LHCN-M2 (cell line): ENCODE measurements at places on chromosomes 3 and 15. TPM values are rescaled to one million over a fixed set of nuclear protein-coding genes. Genes with fewer than 3 reads are reported as not detected.

DNA sequence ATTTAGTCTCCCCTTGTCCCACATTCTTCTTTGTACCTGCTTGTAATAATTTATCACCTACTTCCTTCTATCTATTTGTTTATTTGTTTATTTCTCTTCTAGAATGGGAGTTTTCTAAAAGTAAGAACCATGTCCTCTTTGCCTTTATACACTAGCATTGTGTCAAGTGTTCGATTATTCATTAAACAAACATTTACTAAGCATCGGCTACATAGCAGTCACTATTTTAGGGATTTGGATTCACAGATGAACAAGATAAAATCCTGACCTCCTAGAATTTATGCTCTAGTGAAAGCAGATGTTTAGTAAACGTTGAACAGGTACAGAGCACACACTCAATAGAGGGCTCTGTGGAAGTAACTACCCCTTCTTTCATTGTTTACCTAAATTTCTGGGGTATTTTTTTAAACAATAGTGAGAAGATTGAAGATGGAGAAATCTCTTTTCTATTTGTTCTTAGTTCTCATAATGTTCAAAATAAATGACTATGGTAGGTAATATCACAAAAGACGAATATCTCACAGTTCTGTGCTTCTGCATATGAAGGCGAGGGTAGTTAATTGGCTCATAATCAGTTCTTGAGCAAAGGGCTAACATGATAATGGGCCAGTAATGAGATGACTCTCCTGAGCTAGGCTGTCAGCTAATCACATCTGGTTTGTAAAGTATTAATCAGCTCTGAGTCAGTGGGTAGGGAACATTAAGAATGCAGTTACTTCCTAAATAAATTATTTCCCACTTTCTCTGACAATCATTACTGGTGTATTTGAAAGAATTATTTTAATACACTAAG lies 111.9 kb downstream of the SLC9A9 start:
- DNase-seq = peak; percentile 43

DNA sequence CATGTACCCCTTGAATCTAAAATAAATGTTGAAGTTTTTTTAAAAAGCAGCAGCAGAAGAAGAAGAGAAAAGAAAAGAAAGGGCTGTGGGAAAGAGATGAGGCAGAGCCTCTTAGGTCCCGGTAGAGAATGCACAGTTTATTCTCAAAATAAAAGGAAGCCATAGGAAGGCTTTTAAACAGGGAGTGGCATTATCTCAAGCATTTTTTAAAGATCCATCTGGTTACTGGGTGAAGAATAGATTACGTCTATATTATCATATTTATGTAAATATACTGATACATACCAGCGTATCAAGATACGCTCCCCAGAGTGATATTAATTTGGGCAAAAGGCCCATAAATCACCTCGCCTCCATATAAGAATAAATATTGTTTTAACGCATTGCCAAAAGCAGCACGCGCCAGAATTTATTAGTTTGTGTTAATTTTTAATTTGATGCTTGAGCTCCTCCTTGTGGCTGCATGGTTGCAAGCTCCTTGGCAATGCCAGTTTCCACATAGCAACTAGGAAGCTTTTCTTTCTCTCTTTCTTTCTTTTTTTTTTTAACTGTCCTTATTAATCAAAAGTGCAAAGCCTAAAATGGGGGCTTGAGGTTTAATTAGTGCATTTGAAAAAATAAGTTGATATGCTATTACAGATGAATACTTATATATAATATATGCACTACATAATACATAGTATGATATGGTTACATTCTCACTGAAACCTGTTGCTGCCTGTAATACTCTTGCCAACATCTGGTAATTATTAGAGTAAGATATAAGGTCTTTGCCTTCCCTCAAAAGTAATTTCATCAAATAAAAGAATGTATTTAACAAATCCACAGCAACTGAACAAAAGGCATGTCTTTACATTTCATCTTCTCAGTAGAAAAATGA lies 242.8 kb upstream of the UBE2E2 start:
- peak; percentile 32 for DNase-seq

The PLS1 gene
- total RNA-seq = 0.45 and 1.1 TPM in 2 replicates

The GPR149 gene
- total RNA-seq = not detected in 2 replicates

DNA sequence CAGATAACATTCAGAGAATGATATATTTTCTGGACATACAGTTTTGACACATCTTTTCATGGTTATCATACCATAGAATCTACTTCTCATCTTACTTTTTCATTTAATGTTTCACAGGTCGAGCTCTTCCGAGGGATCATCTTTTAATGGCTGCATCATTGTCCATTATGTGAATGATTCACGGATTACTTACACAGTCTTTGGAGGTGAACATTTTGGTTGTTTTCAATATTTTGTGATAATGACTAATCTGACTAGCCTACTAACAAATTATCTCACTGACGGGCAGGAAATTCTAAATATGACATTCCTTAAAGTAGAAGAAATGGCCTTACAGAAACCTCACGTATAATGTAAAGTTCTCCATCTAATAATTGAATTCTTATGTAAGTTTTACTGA lies 209.1 kb upstream of the STRIT1 start:
- DNase-seq = no peak

DNA sequence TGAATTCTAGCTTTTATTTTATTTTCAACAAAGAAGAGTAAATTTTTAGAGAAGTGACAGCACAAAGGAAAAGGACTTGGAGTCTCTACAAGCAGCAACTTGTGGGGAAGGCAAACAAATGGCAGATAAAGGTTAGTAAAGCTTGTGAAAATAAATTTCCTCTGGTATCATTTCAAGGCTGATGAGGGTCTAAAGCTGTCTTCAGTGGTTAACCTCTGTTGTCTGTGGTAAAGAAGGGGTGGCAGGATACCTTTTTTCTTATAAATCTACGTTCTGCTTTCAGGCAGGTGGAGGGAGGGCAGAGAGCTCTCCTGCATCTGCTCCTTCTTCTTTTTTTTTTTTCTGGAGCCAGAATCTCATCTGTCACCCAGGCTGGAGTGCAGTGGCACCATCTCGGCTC lies 50.5 kb downstream of the NMD3 start:
- DNase-seq = no peak

- no peak for DNase-seq
Measured at GRCh38 chr3:161239700-161240099, 18.6 kb downstream of the NMD3 start.

GRCh38 chr3:66021731-66022131 lies 17.0 kb downstream of the MAGI1 start:
- DNase-seq = peak; percentile 66

The HACD2 gene
- total RNA-seq = 20.5 and 23.7 TPM in 2 replicates

DNA sequence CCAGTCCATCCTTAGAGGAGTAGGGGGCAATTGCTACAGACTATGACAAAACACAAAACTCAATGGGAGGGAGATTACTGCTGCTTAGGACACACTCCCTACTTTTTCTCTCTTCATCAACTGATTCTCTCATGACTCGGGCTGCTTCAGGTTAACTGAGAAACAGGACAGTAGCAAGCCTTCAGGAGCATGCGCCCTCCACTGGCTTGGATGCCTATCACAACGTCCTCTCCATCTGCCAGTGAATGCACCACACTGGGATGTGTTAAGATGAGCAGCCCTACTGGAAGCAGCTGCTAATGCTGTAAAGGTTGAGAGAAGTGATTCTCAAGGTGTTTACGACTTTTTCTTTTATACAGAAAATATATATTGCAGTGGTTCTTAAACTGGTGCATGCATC lies 542.3 kb downstream of the EDEM1 start:
- DNase-seq = no peak

The TRIM69 gene
- 12.0 and 15.7 TPM in 2 replicates for total RNA-seq

DNA sequence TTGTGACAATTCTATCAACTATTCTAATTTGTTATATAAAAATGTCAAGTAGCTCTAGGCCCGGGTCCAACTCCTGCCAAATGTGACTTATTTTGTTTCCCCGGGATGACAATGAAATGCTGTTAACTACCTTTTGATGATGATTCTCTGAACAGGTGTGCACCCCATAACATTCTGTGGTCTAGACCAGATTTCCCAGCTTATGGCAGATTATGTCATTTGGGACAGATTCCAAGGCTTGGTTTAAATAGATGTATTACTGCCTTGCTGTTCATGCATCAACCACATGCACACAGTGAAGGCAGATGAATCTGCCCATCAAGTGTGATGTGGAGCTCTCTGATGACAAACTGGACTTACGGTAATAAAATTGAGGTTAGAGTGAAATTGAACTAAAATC lies 150.5 kb downstream of the MECOM start:
- peak; percentile 48 for DNase-seq

The PDCD7 gene
- total RNA-seq = 15.6 and 18.2 TPM in 2 replicates

The ST3GAL6 gene
- total RNA-seq = 0.63 and 3.8 TPM in 2 replicates

GRCh38 chr3:146227486-146227885 lies 23.4 kb downstream of the PLSCR4 start:
- no peak for DNase-seq

GRCh38 chr3:141280086-141280485 lies 48.5 kb downstream of the PXYLP1 start:
- peak; percentile 59 for DNase-seq

The HAPLN3 gene
- total RNA-seq = 3.1 and 4.1 TPM in 2 replicates

The CISH gene
- 0.58 and 1.6 TPM in 2 replicates for total RNA-seq

The KIF7 gene
- 11.1 and 14.1 TPM in 2 replicates for total RNA-seq
